ENCODE measurements at places on chromosomes 5 and 9.

DNA sequence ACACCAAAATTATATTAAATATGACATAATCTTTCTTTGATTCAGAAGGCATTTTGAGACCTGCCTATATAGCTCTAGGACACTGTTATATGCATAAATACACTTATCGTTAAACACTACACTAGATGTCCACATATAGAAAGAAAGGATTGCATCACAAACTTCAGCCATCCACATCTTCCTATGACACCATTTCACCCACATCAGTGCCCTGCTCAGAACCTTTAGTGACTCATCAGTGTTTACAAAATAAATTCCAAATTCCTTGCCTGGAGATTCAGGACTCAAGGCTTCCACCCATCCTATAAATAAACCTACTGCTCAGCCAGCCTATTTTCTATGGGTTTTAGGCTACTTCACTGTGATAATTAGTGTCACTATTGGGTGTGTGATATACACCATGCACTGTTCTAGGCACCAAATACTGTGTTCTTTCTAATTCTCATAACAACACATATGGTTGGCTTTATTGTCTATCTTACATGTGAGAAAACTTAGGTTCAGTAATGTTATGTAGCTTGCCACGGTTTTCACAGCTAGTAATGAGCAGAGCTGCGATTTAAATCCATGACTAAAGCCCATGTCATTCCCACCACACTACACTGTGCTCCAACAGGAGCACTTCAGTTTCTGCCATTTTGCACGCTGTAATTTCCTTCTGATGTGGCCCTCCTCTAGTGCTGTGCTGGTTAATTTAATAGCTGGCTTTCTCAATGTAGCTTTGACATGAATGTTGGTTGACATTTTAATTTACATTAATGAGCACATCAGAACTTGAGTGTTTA is 103.3 kb downstream of the SREK1 start:
- DNase-seq, result no peak

DNA sequence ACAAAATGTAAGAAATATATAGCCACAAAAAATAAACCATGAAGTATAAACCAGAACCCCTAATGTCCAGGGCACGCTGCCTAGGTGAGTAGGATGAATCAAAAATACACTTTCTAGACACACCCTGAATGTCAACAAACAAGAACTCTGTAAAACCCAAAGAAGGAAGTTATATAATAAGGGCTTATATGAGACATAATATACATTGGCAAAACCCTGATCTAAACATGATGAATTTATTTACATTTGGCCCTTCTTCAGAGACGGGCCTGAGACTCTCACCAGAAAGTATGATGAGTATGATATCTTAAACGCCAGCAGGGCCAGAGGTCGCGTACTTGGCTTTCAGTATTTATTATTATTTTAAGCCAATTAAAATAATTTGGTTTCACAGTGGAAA is 125.1 kb upstream of the FST start:
- DNase-seq, result no peak

DNA sequence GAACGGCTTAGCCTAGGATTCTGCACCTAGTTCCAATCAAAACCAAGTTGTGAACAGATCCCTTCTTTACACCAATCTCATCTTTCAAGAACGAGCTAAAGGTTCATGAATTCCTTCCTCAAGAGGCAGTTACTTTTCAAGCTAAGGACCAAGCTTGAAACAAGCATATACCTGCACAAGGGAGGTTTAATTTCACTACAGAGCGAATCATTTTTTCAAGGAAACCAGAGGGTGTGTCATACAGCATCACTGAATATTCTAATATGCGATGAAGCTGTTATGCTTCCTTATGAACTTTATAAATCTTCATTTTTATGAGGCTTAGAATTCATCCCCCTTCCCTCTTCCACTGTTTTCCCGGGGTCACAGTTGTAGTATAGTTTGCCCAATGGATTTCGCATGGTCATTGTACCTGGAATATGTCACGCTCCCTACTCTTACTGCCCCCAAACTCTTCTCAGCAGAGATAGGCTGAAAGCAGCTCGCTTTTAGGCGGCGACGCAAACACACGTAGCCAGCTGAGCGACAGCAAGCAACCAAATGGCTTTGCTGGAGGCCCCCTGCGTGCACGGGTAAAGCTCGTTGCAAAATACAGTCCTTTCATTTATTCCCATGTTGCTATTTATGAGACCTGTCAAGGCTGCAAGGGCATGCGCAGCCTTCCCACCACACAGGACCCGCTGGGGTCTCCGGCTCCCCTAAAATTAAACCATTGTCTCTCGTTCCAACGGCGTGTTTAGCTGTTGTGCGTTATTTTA is 832 bp downstream of the LMBRD2 start:
- DNase-seq, result peak; percentile 55

GRCh38 chr5:122385808-122386207 is 73.8 kb downstream of the SNCAIP start:
- DNase-seq, result no peak

GRCh38 chr5:102289251-102289899 is 6.7 kb downstream of the SLCO4C1 start:
- DNase-seq, result no peak

DNA sequence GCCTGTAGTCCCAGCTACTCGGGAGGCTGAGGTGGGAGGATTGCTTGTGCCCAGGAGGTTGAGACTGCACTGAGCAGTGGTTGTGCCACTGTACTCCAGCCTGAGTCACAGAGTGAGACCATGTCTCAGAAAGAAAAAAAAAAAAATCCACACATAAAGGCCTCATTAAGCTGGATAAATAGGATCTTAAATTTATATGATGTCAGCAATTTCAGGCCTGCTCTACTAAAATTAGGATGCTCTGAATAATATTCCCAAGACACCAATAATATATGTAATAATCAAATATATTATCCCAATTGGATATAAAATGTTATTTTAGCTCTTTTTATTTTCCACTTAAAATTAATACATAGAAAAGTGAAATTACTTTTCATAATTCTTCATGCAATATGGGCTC is 43.6 kb downstream of the NLN start:
- DNase-seq, result no peak

- no peak for DNase-seq
Measured at GRCh38 chr9:515665-516064, 301.0 kb downstream of the DOCK8 start.

- DNase-seq, result no peak
Measured at GRCh38 chr5:109315245-109315644, 94.5 kb downstream of the PJA2 start.

- no peak for DNase-seq
Measured at GRCh38 chr5:107542831-107543231, 127.9 kb downstream of the EFNA5 start.

DNA sequence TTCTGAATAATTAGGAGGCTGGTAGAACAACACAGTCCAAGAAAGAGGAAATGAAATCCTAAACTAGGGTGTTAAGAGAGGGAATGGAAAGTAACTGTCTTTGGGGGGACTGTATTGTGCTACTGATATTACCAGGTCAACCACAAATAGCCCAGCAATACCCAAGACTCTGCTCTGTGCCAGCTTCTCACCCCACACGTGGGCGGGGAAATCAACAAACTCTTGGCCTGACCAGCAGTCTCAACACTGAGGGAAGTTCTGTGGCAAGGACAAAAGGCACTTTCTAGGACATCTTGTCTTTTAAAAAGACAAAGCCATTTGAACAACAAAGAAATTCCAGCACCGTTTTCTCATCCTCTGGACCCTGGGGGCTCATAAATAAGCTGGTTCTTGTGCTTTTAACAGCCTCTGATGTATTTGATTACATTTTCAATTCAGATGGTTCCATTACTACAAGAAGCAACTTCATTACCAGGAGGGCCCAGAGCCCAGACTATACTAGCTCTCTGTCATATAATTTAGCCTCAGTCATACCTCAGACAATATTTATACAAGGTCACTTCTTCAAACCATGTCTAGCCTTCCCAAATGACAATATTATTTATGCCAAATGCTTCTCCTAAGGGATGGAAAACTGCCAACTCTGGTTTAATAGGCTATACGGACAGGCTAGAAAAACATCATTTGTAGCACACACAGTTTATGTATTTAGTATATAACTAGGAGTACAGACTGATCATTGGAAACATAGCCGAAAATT is 297.8 kb downstream of the CWC27 start:
- DNase-seq, result no peak

- DNase-seq, result no peak
Measured at GRCh38 chr9:11805969-11806368, 887.2 kb upstream of the TYRP1 start.

- DNase-seq, result no peak
Measured at GRCh38 chr9:129686736-129687135, 21.3 kb downstream of the PRRX2 start.

DNA sequence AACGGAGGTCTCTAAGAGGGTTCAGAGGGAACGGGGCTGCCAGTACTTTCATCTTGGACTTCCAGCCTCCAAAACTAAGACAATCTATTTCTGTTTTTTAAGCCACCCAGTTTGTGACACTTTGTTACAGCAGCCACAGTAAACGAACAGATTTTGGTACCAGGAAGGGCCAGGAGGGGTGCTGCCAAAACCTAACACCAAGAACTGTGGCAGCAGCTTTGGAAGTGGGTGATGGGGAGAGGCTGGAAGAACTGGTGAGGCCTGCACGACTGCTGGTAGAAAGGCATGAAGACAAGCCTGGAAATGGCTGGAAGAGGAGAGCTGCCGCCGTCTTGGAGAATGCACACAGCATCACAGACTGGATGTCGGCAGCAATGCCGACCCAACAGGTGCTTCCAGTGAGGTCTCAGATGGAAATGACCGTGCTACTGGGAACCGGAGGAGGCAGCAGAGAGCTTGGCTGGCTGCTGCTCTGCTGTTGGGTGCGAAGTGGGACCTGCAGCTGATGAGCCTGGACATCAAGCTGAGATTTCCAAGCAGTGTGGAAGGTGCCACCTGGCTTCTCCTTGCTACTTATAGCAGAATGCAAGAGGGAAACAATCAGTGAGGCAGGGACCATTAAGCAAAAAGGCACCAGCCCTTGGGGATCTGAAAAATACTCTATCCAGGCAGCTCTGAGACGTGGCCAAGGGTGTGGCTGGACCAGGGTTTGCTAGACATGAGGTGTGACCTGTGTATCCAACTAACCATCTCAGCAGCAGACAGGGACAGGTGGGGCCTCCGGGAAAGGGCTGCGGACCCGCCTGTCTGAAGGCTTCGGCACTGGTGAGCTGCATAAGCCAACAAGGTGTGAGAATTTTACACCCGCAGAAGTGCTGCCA is 4.7 kb upstream of the TMEM210 start:
- peak; percentile 43 for DNase-seq

DNA sequence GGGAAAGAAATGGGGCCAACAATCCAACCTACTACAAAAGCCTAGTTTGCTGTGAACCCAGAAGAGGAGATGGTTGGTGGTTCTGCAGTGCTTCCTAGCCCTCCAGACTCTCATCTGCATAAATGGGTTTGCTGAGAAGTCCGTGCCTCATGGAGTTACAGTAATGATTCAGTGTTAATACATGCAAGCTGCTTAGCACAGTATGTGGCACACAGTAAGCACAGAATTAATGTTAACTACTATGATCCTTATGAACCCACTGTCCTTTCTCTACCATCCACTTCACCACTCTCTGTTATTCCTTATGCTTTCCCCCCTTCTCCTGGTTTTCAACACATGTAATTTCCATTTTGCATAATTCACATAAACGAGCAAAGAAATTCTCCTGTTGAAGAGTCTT is 100.0 kb downstream of the ACTBL2 start:
- DNase-seq, result no peak

- peak; percentile 95 for DNase-seq
Measured at GRCh38 chr9:117992006-117992405, 287.8 kb downstream of the TLR4 start.

- no peak for DNase-seq
Measured at GRCh38 chr9:69174616-69175463, 763 bp downstream of the TJP2 start.

DNA sequence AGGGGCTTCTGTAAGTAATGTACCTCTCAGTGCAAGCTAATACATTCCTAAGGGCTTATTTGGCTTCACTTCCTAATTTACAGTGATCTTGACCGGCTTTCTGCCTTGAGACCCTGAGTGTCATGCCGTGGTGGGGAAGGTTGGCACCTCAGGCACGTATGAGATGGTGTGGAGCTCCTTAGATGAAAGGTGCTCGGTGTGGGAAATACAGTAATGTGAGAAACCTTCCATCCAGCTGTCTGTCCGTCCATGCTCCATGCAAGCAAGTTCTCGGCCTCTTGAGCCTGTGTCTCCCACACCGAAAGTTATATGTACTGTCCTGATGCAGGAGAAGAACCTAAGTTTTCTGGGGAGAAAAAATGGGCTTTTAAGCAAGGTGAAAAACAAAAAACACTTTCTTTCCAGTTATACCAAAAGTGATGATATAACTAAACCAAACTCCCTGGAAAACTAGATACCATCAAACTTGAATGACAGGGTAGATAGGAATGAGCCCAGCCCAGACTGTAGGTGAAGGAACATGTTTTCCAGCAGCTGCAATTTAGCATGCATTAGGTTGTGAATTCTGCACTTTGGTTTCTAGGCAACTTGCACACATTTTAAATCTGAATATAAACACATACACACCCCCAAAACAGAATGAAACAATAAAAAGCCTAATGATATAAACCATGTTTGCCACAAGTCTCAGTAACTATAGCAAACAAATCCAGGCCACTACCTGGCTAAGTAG is 279.6 kb downstream of the FANCC start:
- no peak for DNase-seq

- no peak for DNase-seq
Measured at GRCh38 chr5:74222806-74223205, 417.7 kb downstream of the ENC1 start.

GRCh38 chr5:176447591-176447977 is 601 bp upstream of the FAF2 start:
- DNase-seq, result no peak

DNA sequence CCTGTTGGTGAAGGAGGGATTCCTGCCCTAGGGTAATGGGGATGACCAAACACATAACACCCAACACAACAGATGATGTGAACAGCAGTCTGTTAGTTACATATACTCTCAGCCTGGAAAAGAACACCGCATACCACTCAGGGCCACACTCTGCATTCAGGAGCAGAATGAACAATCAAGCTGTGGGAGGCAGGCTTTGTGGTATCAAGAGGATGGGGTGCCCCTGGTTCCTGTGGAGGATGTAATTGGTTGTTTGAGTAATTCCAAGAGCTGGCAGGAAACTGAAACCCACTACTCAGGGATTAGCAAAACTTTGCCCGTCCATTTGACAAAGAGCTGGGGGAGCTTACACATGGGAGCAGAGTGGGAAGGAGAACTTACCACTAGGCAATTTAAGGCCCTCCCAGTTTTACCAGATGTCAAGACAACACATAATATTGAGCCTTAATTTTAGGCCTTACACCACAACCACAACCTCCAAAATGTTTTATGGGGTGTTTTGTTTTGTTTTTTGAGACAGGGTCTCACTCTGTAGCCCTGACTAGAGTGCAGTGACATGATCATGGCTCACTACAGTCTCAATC is 15.6 kb upstream of the PRKAA1 start:
- no peak for DNase-seq

- no peak for DNase-seq
Measured at GRCh38 chr5:96031180-96031579, 69.5 kb upstream of the ELL2 start.

GRCh38 chr9:124551472-124552272 is 44.5 kb upstream of the NR5A1 start:
- peak; percentile 26 for DNase-seq

All from NCI-H1105 (cell line).